ENCODE measurements at places on chromosomes 3 and 15.

DNA sequence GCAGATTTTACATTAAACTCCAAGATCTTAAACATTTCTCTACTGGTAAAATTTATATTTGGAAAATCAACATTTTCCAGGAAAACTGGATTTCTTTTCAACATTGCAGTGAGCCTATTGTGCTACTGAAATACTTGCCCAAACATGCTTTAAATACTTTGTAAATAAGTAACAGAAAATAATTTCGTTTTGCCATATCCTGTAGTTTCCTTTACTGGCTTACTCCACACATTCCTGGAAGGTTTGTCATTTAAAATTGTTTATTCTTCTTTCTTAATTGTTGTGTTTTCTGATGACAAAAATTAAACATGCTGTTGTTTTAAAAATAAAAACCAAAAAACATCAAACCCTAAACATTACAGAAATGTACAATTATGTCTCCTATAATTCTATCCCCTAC is 22.0 kb downstream of the ACAD11 start:
- DNase-seq, result no peak

- DNase-seq, result no peak
Measured at GRCh38 chr3:142596726-142597088, 514 bp downstream of the PLS1 start.

DNA sequence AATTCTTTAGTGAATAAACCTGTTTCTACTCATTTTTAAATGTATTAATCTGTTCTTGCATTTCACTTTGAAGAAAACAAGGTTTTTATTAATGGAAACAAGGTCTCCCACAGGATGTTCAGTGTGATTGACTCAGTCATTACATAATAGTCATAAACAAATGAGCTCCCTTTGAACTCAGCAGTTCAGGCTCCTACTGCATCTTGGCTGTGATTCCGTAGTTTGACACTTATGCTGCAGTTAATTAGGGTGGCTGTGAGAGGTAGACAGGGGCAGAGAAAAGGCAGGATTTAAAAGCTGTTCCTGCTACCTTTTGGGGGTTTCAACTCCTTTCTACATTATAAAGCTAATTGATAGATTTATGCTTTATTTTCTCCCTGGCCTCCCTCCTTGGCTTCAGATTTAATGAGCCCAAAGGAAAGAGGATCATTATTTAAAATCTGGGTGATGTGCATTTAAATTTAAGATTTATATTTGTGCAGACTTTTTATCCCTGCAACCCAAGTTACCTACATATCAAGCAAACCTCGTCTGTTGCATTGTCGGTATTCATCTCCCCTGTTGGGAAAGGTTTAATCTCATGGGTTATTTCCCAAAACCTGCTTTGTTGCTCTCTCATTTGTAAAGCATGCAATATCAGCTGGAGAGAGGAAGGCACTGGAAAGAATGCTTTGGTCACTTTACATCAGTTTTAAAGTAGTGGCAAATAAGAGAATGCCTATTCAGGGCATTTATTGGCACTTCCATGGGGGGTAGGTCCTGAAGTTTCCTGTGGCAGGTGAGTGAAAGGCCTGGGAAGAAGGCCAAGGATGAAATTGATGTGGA is 345.0 kb upstream of the NR2E3 start:
- no peak for DNase-seq

GRCh38 chr15:69734699-69735098 is 282.1 kb downstream of the RPLP1 start:
- DNase-seq, result no peak

Measured in NCI-H2227 treated with DMSO at 0.1 percent for 48 hours (cell line).